Gastrocnemius medialis (tissue), 4 donors: ENCODE measurements at places on chromosomes 2 and 18.

GRCh38 chr2:8481463-8482009, 200.3 kb upstream of the ID2 start:
- no peak overlapping the region for H3K27ac ChIP-seq
- no peak for DNase-seq
- no peaks in the 10 kb centered on the region for H3K36me3 ChIP-seq
- no peaks in the 10 kb centered on the region for H3K27me3 ChIP-seq

DNA sequence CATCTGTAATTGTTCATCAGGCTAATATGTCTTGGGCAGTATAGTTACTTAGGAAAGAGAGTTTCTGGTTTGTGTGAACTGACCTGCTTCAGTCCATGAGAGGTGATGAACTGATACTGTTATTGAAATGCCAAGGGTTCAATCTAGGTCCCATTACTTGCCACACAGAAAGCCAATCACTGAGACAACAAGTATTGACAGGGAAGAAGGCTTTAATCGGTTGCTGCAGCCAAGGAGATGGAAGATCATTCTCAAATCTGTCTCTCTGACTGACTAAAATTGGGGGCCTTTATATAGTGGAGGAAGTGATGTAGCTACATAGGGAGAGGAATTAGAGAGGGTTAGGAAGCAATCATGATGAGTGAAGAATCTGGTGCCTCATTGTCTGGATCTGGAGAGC, 19.9 kb upstream of the FAM98A start:
- H3K4me1 ChIP-seq = no peaks in the 10 kb centered on the region
- H3K27ac ChIP-seq = no peak overlapping the region

DNA sequence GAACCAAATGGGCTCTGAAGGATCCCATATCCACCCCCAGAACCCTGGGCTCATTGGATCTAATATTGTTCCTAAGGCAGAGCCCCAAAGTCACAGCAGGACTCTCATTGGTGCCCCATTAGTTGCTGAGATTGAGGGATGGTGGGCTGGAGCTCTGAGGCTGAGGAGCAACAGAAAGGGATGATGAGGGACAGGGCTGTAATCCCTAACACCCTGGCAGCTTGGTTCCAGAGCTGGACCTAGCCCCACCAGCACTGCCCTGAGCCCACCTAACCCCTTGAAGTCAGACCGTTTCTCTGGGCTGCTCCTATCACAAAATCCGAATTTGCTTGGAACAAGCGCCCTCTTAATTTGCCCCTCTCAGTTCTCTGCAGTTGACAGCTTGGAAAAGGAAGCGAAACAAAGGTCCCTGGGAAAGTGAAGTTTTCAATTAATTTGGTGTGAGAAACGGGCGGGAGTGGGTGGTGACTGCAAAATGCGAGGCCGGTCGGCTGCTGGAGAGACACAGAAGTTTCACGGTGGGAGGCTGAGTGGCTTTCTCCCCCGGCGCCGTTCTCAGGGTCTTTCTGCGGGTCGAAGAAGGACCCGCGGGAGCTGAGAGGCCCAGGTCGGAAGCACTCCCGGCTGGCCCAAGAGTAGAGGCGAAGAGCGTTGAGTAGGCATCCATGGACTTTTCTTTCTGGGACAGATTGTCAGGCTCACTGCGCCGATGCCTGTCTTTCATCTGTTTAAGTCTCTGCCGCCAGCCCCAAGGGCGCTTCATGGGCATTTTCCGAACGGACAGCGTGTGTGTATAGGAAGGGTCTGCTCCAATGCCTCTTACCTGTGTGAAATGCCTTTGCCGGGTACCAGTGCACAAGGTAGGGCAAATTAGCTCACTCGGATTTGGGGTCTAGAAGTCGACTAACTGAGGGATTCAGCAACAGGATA, 927 bp upstream of the HOXD13 start:
- H3K27ac ChIP-seq = no peak overlapping the region
- H3K4me3 ChIP-seq = no peak overlapping the region
- H3K4me1 ChIP-seq = peaks cover 3% of the 10 kb centered on the region
- peaks cover 98% of the 10 kb centered on the region for H3K27me3 ChIP-seq
- H3K36me3 ChIP-seq = no peaks in the 10 kb centered on the region
- no peak for DNase-seq

DNA sequence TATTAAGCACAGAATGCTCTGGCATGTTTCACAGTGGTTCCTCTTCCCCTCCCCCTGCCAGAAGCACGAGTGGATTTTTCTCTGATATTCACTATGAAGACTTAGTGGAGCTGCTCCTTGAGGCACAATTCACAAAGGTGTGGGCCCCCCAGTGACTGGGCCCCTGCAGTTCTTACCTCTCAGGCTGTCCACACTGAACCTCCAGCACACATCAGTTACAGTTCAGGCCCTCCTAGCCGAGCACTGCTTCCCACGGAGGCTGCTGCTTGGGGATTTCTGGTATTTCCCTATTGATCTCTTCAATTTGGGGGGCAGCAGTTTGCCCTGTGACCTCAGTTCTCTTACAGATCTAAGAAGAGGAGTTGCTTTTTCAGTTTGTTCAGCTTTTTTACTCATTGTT, 236.1 kb downstream of the SH3RF3 start:
- no peaks in the 10 kb centered on the region for H3K27me3 ChIP-seq
- DNase-seq = no peak
- no peak overlapping the region for H3K27ac ChIP-seq
- H3K4me1 ChIP-seq = peaks cover 23% of the 10 kb centered on the region
- no peak overlapping the region for H3K4me3 ChIP-seq
- no peaks in the 10 kb centered on the region for H3K36me3 ChIP-seq

GRCh38 chr2:126802316-126802715, 96.4 kb upstream of the TEX51 start:
- H3K36me3 ChIP-seq = no peaks in the 10 kb centered on the region
- H3K4me1 ChIP-seq = no peaks in the 10 kb centered on the region
- H3K4me3 ChIP-seq = no peak overlapping the region

DNA sequence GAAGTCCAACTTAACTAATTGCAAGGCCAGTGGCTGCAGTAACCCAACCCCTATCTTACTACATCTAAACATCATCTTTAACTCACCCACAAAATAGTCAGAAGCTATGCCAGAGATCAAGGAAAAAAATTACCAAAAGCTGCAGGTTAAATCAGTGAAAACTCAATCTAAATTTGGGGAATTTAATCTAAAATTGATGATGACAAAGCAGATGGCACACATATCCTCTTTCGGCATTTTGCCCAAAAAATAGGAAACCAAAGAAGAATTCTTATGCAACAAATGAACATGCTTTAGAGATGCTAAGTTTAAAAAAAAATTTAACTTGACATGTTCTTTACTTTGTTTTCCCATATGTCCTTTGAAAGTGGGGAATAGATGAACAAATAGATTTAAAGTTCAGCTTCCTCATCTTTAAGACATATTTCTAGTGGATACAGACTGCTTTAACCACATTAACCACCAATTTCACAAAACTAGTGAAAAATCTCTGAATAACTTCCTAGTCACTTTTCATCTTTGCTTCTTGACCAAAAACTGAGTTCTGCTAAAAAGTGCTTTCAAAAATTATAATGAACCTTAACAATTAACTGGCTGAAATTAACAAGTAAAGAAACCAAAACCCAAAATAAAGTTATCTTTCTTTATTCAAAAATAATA, 74.3 kb upstream of the CCDC150 start:
- no peaks in the 10 kb centered on the region for H3K27me3 ChIP-seq
- no peak overlapping the region for H3K4me3 ChIP-seq
- no peak for DNase-seq
- no peaks in the 10 kb centered on the region for H3K36me3 ChIP-seq

- no peak for DNase-seq
- no peaks in the 10 kb centered on the region for H3K36me3 ChIP-seq
- H3K4me1 ChIP-seq = peaks cover 54% of the 10 kb centered on the region
- H3K27ac ChIP-seq = no peak overlapping the region
- H3K4me3 ChIP-seq = no peak overlapping the region
These were observed 14.5 kb downstream of the OSBPL6 start for GRCh38 chr2:178208817-178209216.
